ENCODE measurements at places on chromosomes 1 and 21.

GRCh38 chr1:207644166-207644851 is 624 bp upstream of the CR1L start:
- no peak for DNase-seq

- no peak for DNase-seq
Observed at GRCh38 chr1:19377812-19378718, 65.9 kb downstream of the SLC66A1 start.

DNA sequence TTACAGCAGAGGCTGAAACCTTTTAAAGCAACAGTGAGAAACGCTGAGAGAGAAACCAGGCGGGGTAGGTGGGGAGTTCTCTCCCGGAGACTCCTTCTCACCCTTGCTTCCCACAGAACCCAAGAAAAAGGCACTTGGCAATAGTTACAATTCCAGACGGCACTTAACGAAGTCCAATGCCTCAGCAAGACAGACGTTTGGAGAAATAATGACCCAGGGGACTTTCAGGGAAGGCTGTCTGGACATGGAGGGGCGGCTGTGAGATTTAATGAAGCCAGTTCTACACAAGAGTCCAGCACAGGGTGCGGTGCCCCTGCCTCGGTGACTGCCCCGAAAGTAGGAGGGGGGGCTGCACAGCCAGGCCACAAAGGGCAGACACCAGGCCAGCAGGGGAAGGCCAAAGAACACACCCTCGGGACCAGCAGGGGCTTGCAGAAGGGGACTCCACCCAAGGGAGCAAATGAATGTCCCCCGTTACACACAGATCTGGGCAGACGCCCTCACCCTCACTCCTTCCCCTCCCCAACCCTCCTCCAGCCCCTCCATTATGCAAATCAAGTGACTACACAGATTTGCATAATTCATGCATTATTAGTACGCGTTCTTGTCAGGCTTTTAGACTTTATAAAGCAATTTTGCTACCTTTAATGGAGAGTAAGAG is 26.3 kb downstream of the KCNN3 start:
- no peak for DNase-seq

DNA sequence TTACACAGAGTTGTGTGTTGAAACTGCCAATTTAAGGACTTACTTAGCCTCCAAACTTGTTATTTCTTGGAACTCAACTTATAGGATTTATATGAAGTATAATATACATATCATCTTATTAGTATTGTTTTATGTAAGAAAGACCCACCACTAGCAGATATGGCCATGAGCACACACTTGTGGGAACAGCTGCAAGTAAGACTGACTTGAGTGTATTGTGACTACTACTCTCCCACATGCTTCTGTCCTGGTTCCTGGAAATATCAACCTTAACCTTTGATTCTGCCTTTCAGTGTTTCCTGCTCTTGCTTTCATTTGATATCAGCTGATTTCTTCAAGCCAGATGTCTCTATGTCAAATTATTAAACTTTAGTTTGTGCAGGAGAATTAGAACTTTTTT is 175.3 kb downstream of the MAGI3 start:
- DNase-seq, result no peak
